Stomach (tissue), 19 donors: ENCODE measurements at places on chromosomes 2 and 18.

DNA sequence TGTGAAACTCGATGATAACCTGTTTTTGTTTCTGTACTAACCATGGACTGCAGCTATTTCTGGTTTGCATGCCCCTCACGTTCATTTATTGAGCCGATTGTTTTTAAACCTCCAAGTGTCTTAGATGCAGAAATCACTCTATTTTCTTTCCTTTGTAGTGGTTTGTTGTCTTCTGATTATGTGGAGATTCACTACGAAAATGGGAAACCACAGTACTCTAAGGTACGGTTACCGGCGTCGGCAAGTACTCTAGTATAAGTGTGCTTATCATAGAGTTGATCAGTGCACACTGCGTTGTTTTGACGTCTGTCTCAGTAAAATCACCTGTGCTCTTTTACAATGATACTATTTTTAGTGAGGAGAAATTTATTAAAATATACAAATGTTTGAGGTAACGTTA lies 87.4 kb downstream of the ADAM23 start:
- peak; percentile 55 for DNase-seq
- no peaks in the 10 kb centered on the region for H3K36me3 ChIP-seq
- no peaks in the 10 kb centered on the region for H3K27me3 ChIP-seq
- H3K4me1 ChIP-seq, result no peaks in the 10 kb centered on the region
- H3K27ac ChIP-seq, result no peak overlapping the region
- H3K4me3 ChIP-seq, result no peak overlapping the region

DNA sequence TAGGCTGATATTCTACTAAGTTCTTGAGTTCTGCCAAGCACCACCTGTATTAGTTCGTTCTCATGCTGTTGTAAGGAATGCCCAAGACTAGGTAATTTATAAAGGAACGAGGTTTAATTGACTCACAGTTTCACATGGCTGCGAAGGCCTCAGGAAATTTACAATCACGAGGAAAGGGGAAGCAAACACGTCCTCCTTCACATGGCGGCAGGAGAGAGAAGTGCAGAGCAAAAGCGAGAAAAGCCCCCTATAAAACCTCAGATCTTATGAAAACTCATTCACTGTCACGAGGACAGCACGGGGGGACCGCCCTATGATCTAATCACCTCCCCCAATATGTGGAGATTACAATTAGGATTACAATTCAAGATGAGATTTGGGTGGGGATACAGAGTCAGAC lies 47.7 kb upstream of the YWHAQ start:
- H3K36me3 ChIP-seq, result no peaks in the 10 kb centered on the region
- H3K4me1 ChIP-seq, result peaks cover 15% of the 10 kb centered on the region
- no peak for DNase-seq
- H3K27ac ChIP-seq, result no peak overlapping the region

GRCh38 chr2:8086357-8086756 lies 595.5 kb upstream of the ID2 start:
- no peak overlapping the region for H3K27ac ChIP-seq

DNA sequence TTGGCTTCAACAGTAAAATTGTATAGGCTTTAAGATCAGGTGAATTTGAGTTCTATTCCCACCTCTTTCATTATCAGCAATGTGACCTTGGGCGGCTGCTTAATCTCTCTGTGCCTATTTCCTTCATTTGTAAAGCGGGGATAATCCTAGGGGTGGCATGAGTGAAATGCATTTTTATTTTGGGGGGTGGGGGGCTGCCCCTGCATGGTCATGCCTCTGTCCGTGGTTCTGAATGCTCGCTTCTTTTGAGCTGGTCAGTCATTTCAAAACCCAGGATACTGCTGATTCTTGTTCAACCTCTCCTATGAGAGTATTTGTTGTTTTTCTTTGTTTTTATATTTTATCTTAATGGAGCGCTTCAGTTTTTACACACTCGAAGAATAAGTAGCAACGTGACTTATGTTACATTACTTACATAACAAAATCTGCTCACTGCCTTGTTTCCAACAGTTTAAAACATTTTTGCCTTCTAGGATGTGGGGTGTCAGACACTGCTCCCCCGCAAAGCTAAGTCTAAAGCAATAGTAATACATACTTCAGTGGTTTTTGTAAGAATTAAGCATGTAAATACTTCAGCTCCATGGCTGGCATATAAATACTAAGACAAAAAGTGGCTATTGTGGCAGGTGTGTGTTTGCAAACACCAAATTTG lies 152.6 kb upstream of the PELI1 start:
- H3K27me3 ChIP-seq, result no peaks in the 10 kb centered on the region
- H3K36me3 ChIP-seq, result no peaks in the 10 kb centered on the region
- H3K4me3 ChIP-seq, result no peak overlapping the region
- no peaks in the 10 kb centered on the region for H3K4me1 ChIP-seq
- DNase-seq, result no peak
- H3K27ac ChIP-seq, result no peak overlapping the region

DNA sequence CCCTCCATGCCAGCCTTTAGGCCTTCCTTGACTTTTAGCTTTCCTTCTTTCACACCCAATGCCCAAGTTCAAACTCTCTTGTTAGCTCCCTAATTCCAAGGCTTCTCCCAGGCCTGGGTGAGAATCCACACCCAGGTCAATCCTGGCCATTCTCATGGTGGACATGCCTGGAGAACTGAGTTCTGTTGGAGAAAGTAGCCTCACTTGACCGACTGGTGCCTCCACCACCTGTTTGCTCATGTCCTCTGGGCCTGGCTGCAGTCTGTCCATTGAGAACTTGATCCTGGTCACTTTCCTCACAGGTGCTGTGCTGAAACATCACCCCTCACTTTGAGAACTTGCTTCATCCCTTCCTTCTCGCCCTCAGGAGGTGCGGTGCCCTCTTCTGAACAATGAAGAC lies 189.1 kb upstream of the TWIST2 start:
- H3K4me3 ChIP-seq, result no peak overlapping the region
- H3K4me1 ChIP-seq, result no peaks in the 10 kb centered on the region
- DNase-seq, result no peak
- H3K36me3 ChIP-seq, result no peaks in the 10 kb centered on the region
